Foreskin melanocyte (primary cell): ENCODE measurements at places on chromosomes 7 and 10.

DNA sequence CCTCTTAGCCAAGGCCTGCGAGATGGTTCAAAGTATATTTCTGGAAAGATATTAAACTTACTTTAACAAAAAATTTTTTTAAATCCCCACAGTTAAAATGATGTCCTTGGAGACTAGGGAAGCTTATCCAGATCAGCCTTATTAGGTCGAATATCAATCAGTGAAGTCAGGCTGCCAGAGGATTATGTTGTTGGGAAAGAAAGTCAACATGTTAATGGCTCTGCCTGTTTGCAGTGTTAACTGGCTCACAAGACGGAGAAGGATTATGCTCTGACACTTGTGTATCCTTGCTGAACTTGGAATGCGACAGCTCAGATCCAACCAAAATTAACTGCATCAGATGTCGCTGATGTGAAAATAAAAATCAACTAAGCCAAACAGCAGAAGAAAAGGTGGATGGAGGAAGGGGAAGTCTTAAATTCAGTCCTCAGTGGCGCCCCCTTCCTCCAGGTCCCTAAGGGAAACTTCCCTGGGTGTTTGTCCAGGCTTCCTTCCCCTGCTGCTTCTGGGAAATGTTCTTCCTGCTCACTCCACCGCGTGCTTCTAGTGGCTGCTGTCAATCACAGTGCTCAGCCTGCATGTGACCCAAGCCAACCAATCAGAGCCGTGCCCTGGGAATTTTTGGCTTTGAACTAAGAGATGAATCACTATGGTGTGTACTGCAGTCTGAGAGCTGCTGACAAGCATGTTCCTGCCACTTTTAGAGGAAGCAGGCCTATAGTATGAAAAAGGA, 690.4 kb upstream of the NRP1 start:
- no peak for DNase-seq

- no peak for DNase-seq
Measured at GRCh38 chr10:125011171-125011925, 69.4 kb downstream of the ZRANB1 start.

GRCh38 chr10:71805776-71806703, 32.7 kb upstream of the VSIR start:
- no peak for DNase-seq

DNA sequence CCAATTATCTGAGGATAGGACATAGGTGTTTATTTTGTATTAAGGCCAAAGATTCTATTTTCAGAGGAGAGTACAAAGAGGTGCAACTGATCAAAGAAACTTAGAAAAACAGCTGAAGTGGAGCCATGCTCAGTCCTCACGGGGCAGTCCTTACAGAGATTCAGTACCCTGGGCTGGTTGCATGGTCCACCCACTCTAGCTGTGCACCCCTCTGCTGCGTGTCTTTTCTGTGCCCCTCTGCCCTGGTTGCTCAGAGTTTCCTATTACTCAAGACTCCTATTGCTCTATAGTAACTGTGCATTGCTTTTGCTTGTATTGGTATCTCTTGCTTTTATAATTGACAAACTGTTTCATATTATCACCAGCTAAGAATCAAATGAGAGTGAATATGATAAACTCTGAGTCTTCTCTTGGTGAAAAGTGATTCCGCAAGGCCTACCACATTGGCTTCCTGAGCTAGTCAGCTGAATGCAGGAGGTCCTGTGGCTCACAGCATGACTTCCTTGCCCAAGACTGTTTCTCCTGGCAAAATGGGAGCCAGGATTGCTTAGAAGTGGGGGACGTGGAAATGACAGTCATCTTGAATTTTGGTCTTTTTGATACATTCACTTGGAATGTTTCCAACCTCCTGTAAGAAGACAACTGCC, 137.0 kb downstream of the GLCCI1 start:
- DNase-seq: no peak

DNA sequence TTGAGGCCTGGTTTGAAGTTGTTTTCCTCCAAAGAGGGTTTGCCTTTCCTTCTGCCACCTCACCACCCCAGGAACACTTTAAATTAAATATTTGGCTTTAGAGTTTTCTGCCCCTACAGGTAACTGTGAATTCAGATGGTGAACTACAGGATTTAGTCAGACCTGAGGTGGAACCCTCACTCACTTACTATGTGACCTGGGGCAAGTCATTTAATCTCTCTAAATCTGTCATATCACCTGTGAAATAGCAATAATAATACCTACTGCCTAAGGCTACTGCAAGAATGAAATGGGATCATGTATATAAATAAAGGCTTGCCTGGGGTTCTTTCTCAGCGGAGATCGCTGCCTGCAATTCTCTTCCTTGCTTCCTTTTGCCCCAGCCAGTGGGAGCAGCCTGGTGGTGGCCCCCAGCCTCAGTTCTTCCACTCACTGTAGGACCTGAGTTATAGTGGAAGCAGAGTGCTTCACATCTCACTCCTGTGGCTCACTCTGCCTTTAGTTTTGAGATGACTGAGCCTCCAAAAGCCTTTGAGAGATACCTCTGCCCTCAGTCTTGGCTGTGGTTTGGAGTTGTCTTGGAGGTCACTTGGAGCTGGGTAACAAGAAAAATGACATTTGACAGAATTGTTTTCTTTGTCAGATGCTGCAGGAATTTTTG, 6.1 kb upstream of the ANKRD2 start:
- DNase-seq: no peak

DNA sequence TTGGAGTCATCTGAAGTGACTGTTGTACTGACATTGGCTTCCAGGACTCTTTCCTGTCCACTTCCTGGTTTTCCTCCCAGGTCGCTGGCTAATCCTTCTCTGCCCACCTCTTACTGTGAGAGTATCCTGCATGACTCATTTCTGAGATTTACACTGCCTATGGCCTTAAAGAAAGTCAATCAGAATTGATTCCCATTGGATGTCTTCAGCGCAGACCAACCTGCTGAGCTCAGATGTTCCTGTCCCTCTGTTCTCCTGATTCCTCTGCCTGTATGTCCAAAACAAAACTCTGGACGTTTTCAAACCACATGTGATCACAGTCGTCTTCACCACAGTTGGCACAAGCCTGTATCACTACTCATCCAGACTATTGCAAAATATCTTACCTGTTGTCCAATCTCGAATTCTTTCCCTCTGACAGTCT, 262.1 kb downstream of the CREB5 start:
- no peak for DNase-seq

DNA sequence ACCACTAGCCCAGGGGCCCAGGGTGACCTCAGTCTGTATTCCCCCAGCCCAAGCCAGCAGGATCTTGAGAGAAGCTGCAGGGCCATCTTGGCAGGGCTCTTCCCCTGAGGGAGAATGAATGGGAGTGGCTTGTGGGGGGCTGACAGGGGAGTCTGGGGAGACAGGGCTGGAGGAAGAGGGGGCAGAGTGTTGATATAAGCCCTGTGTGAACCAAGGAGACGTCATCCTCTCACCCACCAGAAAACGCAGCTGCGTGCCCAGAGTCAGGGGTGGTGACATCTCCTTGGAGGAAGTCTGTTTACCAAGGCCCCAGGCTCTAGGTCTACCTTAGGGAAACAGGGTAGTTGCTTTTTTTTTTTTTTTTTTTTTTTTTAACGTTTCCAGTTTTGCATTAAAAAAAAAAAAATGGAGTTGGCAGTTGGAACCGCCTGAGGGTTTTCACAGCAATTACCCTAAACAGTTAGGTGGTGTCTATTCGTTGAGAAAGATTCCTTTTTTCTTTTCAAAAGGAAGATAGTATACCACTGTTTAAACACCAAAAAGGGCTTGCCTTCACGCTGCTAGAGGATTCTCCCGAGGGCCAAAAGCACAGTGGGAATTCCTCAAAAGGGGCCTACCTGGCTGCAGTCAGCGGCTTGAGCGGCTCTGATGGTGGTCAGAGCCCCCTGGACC, 113.8 kb downstream of the PRPF18 start:
- peak; percentile 50 for DNase-seq

- no peak for DNase-seq
Measured at GRCh38 chr10:77675347-77675746, 37.7 kb upstream of the KCNMA1 start.

- DNase-seq: no peak
Measured at GRCh38 chr10:11013836-11014235, 3.8 kb upstream of the CELF2 start.

GRCh38 chr7:103051519-103051918, 23.1 kb downstream of the FBXL13 start:
- no peak for DNase-seq

- DNase-seq: no peak
Measured at GRCh38 chr7:116578526-116578925, 53.7 kb downstream of the CAV1 start.

- DNase-seq: no peak
Measured at GRCh38 chr7:151080067-151080521, 515 bp downstream of the FASTK start.

GRCh38 chr10:49289480-49289879, 9.5 kb upstream of the C10orf71 start:
- DNase-seq: no peak

GRCh38 chr10:128763588-128763987, 637.4 kb upstream of the MKI67 start:
- DNase-seq: no peak

GRCh38 chr7:142954680-142955268, 7.4 kb downstream of the KEL start:
- no peak for DNase-seq

- DNase-seq: no peak
Measured at GRCh38 chr10:32893434-32893833, 64.6 kb downstream of the ITGB1 start.

- no peak for DNase-seq
Measured at GRCh38 chr7:132077971-132078685, 498.1 kb downstream of the PLXNA4 start.

GRCh38 chr10:113960617-113961181, 83.0 kb upstream of the ADRB1 start:
- DNase-seq: no peak

DNA sequence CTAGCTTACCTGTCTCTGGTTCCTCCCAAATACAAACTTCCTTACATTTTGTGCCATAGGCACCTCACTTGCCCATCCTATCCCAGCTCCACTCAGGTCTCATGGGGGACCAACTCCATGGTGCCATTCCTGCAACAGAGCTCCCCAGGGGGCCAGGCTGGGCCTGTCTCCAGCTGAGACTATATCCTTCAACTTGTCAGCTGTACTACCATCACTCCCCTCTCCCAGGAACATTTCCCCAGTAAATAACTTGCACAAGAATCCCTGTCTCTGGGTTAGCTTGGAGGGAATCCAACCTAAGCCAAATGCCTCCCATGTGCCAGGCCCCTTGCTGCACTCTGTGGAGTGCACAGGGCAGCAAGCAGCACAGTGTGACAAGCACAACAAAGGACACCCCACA, 33.2 kb downstream of the FRMPD2 start:
- no peak for DNase-seq

DNA sequence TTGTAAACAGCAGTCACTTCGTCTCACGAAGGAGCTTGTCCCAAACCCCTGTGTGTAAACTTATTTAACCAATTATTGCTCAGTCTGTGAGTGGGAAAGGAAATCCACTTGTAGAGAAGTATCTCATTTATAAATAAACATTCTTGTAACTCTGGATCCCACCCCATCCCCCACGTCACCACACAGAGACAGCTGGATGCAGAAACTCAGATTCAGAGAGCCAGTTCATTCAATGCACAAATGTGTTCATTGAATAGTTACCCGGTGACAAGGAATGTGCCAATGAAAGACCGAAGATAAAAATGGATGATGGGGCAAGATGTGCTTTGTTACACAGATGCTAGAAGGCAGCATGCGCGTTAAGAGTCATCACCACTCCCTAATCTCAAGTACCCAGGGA, 8.3 kb upstream of the OCM start:
- DNase-seq: no peak

DNA sequence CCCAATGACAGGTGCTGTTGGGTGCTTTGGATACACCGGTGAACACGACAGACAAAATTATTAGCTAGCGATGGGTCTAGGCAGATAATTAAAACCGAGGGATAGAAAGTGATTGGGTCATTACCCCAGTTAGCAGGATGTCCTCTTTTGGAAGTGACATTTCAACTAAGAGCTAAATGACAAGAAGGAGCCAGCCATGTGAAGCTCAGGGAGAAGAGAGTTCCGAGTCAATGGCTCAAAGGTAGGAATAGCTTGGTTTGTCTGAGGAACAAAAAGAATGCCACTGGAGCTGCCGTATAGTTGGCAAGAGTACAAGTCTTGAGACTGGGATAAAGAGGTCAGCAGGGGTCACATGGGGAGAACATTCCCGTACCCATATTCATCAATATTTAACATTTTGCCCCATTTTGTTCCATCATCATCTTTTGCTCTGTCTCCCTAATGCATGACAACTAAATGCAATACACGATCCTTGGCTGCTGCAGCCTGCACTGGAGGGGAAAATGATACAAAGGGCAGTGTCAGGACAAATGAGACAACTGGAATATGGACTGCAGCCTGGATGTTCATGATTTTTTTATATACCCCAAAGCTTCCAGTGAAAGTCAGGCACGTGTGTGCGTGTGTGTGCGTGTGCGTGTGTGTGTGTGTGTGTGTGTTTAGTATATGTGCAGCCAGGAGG, 115.7 kb downstream of the ICA1 start:
- no peak for DNase-seq

- no peak for DNase-seq
Measured at GRCh38 chr7:28990200-28990960, 32.2 kb upstream of the TRIL start.

- DNase-seq: no peak
Measured at GRCh38 chr7:115984105-115984504, 46.5 kb downstream of the TFEC start.

DNA sequence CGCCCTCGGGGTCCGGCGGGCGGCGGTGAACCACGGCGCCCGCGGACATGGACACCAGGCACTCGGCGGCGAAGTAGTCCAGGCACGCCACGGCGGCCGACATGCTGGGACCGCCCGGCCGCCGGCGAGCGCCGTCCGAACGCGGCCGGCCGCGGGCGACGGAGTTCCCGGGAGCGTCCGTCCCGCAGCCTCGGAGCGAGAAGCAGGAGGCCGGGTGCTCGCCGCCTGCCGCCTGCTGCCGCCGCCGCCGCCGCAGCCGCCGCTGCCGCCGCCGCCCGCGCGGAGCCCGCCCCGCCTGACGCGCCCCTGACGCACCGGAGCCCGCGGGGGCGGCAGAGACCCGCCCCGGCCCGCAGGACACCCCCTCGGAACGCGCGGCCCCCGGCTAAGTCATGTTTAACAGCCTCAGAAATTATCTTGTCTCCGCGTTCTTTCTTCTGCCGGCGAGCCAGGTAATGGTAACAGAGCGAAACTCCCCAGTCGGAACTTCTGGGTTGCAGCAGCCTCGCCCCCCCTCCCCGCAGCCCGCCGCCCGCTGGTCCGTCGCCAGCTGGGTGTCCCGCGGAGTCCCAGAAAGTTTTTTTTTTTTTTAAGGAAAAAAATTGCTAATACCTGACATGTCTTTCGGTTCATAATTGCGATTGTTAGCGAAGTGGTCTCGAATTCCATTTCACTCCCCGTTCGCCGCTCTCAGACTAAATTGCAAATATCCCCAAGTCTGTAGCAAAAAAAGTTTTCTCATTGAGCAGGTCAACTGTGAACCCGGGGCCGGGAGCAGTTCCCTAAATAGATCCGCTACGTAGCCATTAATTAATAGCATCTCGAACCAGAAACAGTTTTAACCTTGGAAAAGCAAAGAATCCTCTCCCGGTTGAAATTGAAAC, at the start of gene KLF14:
KLF14 (minus strand) TSS at position 277 of the 884 bp plus-strand sequence; CDS start at position 103, 174 bp downstream.
- no peak for DNase-seq
